ENCODE measurements at places on chromosomes 1 and 21.

DNA sequence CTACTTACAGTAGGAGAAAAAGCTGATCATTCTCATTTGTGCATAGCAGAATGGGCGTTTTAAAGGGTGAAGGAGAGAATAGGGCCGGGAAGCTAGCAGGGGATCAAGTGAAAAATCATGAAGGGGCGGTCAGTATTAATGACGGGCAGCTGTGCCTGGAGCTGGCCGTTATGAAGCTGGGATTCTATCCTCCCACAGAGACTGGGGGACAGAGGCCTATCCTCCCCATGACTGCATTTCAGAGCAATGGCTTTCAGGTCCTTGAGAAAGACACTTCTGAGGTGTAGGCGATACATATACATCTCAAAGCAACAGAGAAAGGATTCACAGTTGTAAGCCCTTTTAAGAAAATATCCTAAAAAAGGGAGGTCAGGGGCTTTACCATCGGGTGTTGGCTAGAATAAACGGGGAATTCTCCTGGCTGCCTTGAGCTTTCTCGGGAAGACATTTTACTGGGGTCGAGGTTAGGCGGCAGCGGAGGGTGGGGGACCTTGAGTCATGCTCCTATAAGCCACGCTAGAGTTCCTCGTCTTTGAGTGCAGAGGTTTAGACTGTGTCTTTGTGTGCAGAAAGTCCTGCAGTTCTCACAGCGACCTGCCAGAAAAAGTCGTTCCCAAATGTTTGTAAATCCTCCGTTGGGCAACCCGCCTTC, 559 bp upstream of the MTARC2 start:
- DNase-seq: no peak

GRCh38 chr21:36744560-36745231, 45.8 kb downstream of the SIM2 start:
- DNase-seq: no peak

- DNase-seq: no peak
Measured at GRCh38 chr1:224525411-224526040, 90.6 kb upstream of the CNIH3 start.

DNA sequence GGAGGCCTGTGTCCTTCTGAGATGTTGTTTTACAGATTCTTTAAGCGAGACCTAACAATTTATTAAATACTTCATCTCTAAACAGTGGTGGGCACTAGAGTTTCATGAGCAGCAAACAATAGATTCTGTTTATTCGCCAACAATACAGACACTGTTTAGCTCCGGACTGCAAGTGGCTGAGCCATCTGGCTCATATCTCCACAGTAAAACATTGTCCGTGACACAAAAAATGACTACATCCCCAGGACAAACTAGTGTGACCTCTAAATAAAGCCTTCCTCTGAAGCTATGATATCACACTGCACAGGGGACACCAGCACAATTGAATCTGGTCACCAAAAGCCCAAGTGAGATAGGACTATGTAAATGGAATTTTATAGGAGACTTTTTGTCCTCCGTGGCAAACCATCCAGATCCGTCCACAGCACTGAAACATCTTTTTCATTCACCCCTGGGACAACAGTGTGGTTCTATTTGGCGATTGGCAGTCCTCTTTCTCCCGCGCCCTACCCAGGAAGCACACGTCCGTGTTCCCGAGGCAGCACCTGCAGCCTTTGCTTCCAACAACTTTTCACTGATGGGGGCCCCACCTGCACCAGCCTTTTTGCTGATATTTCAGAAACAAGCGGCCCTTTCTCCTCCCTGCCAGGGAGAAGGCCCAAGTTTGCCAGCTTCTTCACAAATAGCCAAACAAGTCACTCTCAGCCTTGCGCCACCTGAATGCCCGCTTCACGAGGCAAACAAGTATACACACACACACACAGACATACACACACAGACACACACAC, 47.4 kb downstream of the OLIG1 start:
- DNase-seq: no peak

DNA sequence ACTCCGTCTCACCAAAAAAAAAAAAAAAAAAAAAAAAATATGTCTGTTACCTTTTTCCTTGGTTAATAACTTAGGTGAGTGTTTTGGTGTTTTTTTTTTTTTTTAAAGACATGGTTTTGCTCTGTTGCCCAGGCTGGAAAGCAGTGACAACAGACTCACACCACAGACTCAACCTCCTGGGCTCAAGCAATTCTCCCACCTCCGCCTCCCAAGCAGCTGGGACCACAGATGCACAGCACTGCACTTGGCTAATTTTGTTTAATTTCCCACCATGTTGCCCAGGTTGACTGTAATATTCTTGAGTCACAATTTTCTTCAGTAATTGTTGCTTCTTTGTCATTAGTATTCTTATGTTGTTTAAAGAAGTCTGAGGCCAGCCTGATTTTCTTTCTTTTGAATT, 149.2 kb upstream of the SYT6 start:
- DNase-seq: no peak

- DNase-seq: no peak
Measured at GRCh38 chr1:62336995-62337705, 17.9 kb upstream of the KANK4 start.

DNA sequence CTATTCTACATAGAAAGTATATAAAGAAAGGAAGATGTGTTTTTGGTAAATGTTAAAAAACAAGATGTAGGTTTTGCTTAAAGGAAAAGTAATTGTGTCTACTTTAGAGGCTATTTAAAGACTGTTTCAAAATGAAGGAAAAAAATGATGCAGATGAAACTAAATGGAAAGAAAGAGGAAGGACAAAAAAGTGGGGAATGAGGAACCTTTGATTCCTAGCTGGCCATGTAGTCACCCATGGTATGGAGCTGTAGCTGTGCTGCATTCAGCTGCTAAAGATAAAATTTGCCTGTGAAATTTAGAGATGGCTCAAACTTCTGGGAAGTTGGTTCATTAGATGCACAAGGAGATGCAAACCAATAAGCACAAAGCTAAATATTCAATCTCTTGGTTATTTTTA, 86.8 kb upstream of the SERBP1 start:
- no peak for DNase-seq

DNA sequence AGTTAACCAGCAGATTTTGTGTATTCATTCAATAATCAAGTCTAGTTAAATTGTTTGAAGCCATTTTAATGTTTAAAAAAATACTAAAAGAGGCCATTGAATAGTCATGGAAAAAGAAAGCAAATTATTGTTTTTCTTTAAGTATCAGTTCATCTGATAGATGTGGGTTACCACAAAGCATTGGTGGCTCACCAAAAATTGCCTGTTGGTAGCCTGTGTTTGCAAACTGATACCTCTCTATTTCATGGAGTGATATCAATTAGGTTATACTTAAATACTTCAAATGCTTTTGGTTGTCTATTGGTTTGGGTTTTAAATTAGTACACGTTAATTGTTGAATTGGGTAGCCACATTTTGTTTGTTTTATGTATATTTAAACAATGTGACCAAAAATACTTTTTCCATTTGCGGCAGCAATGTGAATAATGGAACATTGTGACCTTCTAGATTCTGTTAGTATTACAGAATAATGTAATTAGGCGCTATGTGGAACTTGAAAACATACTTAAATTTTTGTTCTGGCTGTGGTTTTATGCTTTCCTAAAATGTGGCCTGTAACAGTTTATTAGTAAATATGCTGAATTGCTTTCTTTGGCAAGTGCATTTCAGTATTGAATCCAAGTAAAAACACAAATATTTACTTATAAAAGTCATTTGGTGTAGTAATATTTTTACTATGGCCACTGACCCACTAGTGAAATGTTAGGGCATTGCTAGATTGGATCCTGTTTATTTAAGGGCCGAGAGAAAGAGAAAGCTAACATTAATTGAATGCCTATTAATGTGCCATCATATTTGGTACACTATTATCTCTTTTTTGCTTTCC, 37.1 kb upstream of the NBL1 start:
- peak; percentile 47 for DNase-seq

DNA sequence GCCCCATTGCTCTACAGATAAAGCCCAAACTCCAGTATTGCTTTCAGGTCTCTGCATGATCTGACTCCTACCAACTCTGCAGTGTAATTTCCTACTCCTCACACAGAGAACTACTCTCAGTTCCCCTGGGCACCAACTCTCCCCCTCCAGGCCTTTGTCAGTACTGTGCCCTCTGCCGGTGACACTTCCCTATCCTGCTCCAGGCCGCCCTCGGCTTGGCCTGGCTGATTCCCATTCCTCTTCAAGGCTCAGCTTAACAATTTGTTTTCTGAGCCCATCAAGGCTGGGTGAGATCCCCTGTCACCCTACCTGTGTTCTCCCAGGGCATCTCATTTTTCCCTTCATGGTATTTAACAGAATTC, 2.6 kb downstream of the SLAMF8 start:
- no peak for DNase-seq

- no peak for DNase-seq
Measured at GRCh38 chr1:31054349-31054748, 11.2 kb downstream of the PUM1 start.

DNA sequence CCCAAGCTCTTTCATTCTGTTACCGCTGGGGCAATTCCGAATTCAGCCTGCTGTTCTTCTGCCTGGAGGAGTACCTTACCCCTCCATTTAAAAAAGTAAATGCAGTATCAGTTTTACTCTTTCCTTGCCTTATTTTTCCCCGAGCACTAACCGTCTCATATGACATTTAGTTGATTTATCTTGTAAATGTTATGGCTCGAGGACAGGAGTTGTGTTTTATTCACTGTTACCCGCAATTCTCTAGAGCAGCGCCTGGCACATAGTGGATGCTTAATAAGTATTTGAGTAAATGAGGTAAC, 425 bp upstream of the TADA1 start:
- no peak for DNase-seq

DNA sequence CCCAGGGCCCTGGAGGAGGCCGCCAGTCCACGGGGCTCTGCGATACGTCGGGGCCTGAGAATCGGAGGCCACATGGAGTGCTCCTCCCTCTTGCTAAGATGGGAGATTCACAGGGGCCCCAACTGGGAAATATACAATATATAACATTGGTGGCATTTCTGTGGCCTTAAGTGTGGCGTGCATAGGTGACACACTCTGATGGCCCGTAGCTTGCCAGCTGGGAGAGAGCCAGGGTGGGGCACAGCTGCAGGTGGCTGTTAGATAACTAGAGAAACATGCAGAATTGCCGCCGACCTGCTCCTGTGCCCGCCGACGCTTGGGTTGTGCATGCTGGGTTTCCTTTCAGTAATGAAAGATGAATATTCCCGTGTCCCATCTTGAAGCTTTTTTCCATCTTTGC, 30.1 kb downstream of the UMODL1 start:
- no peak for DNase-seq

- DNase-seq: no peak
Measured at GRCh38 chr1:16351456-16351993, 755 bp downstream of the FBXO42 start.

- no peak for DNase-seq
Measured at GRCh38 chr1:235018161-235018560, 110.5 kb downstream of the TOMM20 start.

DNA sequence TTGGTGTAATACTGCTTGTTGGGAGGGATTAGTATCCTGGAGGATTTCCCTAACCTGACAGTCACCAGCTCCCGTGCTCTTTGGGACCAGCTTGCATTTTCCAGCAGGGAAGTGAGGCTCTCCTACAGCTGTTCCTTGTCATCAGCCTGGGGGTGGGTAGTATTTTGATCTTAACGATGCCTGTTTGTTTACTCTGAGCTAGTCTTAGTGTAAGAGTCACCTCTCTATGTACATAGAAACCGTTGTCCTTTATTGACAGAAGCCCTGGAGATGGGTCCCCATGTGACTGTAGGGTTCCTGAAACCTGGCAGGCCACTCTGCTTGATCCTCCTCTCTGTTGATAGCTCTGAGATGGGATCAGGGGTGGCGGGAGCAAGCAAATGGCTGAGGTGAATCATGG, 58.0 kb downstream of the ACP6 start:
- DNase-seq: no peak

DNA sequence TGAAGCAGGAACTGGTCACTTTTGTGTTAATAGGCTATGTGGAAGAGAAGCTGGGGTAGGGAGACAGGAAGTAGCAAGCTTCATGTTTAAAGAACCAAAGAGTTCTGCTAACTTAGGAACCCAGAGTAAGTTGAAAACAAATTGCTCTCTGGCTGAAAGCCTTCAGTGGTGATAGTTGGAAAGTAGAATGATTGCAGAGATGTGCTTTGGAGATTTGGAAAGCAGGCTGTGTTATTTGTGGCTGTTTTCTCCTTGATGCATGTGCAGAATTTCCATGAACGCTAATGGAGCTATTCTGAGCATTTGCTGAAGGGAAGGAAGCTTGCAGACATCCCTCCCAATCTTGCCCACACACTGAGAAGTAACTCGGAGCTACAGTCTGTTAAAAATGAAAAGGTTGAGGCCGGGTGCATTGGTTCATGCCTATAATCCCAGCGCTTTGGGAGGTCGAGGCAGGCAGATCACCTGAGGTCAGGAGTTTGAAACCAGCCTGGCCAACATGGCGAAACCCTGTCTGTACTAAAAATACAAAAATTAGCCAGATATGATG, 45.7 kb downstream of the TCEANC2 start:
- DNase-seq: no peak

GRCh38 chr1:172255223-172255560, 165.3 kb upstream of the C1orf105 start:
- DNase-seq: no peak

DNA sequence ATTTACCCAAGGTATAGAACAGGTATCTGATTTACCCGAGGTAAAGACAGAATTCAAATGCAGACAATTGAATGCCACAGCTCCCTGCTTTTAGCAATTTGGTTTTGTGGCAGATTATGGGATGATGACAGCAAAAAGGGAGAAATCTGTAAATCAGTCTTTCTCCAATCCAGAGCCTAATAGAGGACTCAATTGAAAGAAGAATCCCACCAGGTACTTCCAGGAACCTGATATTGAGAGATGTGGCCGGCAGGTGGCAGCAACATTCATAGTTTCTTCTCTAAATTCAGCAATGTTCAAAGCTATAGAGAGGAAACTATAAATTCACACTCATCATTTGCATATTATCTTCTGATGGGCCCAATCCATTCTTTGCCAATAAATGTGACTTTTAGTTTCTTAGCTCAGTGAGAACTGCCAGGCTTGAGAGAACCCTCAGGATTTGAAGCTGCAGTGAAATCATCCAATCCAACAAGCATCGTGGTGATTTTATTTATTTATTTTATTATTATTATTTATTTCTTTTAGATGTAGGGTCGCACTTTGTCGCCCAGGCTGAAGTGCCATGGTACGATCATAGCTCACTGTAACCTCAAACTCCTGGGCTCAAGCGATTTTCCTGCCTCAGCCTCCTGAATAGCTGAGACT, 9.8 kb upstream of the PHACTR4 start:
- peak; percentile 74 for DNase-seq

DNA sequence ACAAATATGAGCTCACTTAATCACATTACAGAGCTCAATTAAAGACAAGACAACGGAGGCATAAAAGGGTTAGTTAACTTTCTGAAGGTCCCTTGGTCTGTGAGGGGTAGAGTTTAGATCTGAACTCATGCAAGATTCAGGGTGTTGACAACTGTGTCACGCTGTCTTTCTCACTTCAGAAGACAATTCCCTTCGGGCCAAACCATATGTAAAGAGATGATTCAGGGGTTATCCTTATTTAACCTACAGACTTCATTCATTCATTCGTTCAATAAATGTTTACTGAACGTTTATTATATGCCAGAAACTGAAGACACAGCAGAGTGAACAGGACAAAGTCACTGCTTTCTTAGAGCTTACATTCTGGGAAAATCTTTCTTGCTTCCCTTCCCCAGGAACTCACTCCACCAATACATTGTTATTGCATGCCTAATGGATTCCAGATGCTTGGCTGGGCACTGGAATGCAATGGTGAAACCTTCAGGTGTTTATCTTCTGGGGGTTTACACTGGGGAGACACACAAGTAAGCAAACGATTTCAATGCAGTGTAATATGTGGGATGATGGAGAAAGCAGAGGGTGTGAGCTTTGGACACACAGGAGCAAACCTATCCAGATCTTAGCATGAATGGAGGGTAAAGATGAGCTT, 6.4 kb downstream of the XCL1 start:
- DNase-seq: no peak

All from activated CD4-positive, alpha-beta T cell treated with anti-CD3 and anti-CD28 coated beads, Interleukin-2, amount 50 U/mL, for 1 hour (primary cell).